Fibroblast of skin of abdomen (primary cell): ENCODE measurements at places on chromosomes 6 and 20.

- DNase-seq: peak; percentile 71
Measured at GRCh38 chr20:19497064-19497463, 261.0 kb upstream of the RIN2 start.

GRCh38 chr20:59222253-59223181, 58.9 kb downstream of the ZNF831 start:
- peak; percentile 66 for DNase-seq

- DNase-seq: no peak
Measured at GRCh38 chr6:21360336-21360735, 233.2 kb upstream of the SOX4 start.

DNA sequence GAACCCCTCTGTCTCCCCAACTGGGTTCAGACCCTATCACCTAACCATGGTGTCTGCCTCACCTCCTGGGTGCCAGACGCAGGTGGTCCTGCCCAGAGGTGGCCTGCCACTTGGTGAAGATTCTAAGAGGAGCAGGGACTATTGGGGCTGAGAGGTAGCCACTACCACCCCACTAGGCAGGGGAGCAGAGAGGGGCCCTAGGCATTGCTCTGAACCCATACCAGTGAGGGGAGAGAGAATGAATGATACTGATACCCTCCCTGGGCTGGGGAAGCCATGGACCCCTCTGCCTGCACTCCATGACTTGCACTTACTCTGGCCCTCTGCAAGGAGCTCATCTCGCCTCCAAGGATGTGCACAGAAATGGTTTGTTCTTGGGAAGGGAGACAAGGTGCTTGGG, 31.7 kb upstream of the SPDEF start:
- no peak for DNase-seq

- DNase-seq: peak; percentile 44
Measured at GRCh38 chr6:111980971-111981840, 72.7 kb upstream of the CCN6 start.

DNA sequence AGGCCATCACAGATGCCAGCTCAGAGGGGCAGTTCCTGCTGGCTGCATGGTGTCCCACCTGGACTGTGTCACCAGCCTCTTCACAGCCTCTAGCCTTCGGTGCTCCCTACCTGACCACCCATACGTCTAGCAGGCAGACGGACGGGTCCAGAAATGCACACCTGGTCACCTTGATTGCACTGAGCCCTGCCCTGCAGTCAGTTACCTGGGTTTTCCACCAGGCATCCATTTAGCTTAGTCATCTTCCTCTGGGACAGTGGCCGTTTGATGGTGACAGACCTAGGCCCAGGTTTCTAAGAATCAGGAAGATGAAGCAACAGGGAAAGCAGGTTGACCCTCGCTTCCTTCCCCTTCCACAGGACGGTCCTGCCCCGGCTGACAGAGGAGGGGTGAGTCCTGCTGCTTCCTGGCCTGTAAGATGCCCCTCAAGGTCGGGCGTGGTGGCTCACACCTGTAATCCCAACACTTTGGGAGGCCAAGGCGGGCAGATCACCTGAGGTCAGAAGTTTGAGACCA, 9.8 kb upstream of the BPI start:
- DNase-seq: no peak

DNA sequence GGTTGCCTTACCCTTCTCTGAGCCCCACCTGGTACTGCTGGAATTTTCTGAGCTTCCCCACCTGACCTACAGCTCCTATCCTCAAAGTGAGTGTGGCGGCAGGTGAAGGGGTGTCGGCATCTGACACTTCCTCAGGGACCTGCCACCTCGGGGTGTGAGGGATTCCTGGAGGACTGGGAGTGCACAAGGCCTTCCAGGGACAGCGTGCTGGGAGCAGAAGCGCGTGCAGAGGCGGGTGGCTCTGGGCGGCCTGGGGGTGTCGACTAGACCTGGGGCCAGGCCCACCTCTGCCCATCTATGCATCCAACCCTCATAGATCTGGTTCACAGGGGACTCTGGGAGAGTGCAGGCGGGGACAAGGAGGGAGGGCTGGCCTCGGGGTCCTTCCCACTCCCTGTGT, 7.8 kb downstream of the DLGAP4 start:
- no peak for DNase-seq

DNA sequence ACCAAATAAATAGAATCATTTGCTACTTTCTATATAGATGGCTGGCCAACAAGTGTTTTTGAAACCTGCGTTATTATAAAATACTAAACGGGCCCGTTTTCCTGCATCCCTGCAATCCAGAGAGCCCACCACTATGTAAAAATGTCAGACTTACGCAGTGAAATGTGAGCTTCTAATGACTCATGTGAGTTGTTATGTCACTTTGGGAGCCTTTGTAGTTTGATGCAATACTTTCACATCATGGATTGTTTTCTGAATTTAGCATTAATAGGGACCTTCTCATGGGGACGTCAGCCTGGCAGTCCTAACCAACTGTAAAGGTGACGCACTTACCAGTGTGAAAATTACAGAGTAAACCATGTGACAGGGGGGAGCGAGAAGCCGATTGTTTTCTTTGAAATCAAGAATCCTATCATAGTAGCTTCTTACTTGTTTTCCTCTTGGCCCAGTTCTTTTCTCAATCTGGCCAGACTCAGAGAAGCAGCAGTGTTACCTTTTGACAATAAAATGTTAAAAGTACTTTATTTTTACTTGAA, 75.3 kb downstream of the SSR1 start:
- DNase-seq: no peak

DNA sequence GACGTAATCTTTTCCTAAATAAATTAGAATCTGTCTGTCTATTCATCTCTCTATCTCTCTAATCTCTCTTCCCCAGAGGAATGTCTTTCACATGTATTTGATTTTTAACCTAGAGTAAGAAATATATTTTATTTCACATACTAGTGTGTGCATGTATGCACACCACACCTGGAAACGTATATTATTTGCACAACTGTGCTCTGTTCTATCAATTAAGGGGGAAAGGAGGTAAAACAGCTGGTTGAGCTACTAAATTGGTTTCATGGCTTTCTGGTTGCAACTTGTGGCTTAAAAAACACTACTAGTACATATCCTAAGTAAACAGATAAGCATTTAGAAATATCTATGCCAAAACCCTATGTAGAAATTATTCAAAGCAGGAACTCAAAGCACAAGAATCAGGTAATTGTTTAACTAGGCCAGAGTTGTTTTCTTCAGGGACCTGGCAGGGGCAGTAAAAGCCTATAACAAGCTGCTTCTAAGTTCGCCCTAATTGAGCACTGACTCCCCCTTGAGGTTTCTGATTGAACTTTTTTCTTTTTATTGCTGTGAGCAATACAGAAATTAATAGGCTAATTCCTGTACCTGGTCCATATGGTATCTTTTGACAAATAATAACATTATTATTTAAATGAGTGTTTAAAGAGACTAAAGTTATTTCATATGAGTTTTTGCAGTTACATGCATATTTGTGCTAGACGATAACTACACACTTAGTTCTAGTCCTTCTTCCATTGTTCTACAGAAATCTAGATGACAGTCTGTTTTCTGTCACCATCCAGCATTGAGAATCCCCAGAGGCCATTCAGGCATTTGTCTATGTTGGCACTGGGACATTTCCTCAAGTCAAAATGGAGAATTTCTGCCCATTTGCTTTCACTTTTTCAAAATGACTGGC, 88.6 kb downstream of the MCHR2 start:
- DNase-seq: peak; percentile 54

DNA sequence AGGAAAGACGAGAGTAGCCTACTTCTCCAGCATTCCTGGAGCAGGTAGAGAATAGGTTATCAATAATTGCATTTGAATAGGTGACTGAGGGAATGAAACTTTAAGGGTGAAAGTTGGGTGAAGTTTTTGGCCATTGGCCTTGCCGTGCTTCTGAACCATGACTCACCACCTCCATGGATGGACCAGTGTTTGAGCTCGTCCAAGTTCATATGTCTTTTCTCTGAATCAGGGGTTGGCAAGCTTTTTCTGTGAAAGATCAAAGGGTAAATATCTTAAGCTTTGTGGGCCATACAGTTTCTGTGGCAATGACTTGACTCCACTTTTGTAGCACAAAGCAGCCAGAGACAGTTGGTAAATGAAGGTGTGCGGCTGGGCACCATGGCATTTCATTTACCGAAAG, 31.8 kb downstream of the SNRNP48 start:
- no peak for DNase-seq

GRCh38 chr6:134534708-134535149, 216.8 kb upstream of the SGK1 start:
- peak; percentile 51 for DNase-seq

DNA sequence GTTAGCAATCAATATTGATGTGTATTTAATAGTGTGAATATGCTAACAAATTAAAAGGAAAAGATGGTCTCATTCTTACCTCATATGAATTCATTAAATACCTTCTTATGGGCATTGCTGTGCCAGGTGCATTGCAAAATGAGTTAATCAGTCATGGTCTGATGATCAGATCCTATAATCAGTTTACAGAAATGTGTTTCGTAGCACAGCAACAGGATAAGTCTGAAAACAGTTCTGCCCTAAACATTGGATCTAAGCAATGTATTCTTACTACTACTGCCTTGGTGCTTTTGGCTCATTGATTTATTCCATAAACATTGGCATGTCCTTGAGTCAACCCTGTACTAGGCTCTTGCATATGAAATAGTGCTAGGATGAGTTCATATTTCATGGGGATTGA, 417.0 kb upstream of the JAG1 start:
- DNase-seq: no peak

DNA sequence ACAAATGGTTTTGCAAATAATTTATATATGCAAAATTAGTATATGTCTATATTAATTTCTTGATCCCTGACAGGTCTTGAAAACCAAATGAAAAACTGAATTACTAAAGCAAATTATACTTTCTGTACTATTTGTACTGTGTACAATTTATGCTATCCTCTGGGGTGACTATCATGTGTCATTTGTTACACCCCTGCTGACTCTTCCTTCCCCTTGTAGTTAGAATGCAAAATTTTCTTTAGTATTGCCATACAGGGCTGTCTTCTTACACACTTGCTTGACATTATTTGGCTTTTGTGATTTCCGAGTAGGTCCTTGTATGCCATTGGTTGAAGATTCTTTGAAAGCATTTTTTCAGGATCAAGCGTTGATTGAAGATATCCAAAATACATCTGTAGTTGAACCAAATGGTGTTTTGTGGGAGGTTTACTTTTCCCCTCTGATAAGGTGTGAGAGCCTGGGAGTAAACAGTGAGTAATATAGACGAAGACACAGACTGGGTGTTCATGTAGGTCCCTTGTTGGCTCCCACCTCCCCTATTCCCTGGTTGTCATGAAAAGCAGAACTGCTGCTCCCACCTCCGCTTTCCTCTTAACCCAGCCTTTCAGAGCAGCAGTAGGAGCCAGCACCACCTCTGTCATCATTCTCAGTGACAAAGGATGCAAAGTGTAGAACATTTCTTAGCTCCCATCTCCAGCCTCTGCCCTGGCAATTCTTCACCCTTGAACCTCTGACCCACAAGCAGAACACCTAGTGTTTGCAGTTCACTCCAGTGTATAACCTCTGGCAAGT, 29.0 kb downstream of the NCOA7 start:
- no peak for DNase-seq

- no peak for DNase-seq
Measured at GRCh38 chr6:63675138-63675537, 39.5 kb downstream of the PHF3 start.

GRCh38 chr6:97053643-97054411, 129.3 kb downstream of the KLHL32 start:
- no peak for DNase-seq

DNA sequence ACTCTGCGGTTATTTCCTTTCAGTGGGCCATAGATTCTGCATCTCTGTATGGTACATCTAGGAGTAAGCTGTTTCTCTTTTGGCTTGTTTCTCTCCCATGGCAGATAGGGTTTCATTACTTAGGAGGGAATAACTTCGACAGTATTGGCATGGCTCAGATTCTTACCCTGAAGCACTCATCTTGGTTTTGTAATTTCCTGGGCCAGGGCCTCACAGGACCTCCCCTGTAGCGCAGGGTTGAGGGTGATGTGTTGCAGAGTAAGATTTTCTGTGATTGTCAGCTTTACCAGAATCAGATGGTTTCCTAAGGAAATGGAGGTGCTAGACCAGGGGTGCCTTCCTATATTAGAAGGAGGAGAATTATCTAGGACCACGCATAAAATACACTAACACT, 78.3 kb downstream of the STXBP5 start:
- DNase-seq: no peak

DNA sequence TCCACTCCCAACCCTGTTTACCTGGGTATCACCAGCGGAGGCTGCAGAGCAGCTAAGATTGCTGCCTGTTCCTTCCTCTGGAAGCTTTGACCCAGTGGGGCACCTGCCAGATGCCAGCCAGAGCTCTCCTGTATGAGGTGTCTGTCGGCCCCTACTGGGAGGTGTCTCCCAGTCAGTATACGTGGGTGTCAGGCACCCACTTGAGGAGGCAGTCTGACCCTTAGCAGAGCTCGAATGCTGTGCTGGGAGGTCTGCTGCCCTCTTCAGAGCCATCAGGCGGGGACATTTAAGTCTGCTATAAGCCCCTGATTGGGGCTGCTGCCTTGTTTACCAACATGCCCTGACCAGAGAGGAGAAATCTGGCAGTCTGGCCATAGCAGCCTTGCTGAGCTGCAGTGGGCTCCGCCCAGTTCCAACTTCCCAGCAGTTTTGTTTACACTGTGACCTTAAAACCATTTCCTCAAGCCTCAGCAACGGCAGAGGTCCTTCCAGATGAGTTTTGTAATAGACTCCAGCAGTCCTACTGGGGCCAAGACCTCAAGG, 2.8 kb downstream of the RAET1E start:
- peak; percentile 32 for DNase-seq

DNA sequence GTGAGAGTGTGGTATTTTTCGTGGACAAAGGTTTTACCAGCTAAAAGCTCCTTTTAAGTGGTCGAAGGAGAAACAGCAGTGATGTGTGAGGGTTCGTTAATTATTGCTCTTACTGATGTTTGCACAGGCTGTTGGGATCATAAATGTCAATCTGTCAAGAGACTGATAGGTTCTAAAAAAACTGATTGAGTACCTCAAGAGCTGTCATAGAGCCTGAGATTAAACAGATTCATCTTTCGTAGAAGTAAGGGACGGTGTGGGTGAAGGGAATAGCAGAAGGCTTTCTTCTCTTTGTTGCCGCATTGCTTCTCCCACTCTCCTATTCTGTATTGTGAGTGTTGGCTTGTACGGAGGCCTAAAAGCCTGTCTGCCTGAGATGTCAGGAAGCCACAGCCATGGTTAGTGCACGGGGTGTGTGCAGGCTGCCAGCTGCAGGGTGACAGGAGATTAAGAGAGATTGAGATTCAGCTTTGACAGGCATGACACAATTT, 291.0 kb downstream of the ZFAND3 start:
- peak; percentile 27 for DNase-seq

DNA sequence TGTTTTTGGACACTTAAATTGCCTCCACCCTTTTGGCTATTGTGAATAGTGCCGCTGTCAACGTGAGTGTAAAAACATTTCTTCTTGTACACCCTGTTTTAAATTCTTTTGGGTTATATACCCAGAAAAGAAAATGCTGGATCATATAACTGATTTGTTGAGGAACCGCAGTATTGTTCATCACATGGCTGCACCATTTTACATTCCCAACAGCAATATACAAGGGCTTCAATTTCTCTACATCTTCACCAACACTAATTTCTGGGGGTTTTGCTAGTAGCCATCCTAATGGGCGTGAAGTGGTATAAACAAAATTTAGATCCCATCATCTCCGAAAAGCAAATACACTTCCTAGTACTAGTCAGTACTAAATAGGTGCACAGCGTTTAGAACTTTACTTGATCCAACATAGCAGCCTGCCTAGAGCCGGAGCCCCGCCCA, 579 bp upstream of the BPHL start:
- no peak for DNase-seq

GRCh38 chr6:127347178-127347577, 3.8 kb upstream of the ECHDC1 start:
- DNase-seq: no peak

GRCh38 chr6:141077355-141078333, 1055.1 kb upstream of the GJE1 start:
- no peak for DNase-seq

- no peak for DNase-seq
Measured at GRCh38 chr6:138162111-138162954, 594 bp downstream of the ARFGEF3 start.
